ENCODE measurements at places on chromosomes 3 and 15.

- DNase-seq, result no peak
Measured at GRCh38 chr3:164641071-164641470, 437.2 kb downstream of the SI start.

DNA sequence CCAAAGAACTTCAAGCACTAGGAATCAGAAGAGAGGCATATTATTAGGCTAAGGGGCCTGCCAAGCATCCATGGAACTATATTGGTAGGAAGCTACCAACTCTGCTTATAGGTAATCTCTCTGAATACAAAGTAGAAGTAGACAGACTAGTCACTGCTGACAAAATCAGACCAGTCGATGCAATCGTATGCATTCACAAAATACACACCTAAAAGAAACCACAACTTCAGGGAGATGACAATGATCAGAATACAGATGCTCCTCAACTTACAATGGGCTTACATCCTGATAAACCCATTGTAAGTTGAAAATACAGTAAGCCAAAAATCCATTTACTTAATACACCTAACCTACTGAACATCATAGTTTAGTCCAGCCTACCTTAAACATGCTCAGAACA, 94.7 kb downstream of the FSIP1 start:
- no peak for DNase-seq

- no peak for DNase-seq
Measured at GRCh38 chr3:45917146-45917898, 25.9 kb upstream of the CXCR6 start.

- DNase-seq, result no peak
Measured at GRCh38 chr3:16743276-16743675, 138.1 kb upstream of the DAZL start.

GRCh38 chr3:129560911-129561594, 18.1 kb downstream of the H1-8 start:
- peak; percentile 84 for DNase-seq

GRCh38 chr15:56804279-56804678, 71.0 kb upstream of the ZNF280D start:
- no peak for DNase-seq

DNA sequence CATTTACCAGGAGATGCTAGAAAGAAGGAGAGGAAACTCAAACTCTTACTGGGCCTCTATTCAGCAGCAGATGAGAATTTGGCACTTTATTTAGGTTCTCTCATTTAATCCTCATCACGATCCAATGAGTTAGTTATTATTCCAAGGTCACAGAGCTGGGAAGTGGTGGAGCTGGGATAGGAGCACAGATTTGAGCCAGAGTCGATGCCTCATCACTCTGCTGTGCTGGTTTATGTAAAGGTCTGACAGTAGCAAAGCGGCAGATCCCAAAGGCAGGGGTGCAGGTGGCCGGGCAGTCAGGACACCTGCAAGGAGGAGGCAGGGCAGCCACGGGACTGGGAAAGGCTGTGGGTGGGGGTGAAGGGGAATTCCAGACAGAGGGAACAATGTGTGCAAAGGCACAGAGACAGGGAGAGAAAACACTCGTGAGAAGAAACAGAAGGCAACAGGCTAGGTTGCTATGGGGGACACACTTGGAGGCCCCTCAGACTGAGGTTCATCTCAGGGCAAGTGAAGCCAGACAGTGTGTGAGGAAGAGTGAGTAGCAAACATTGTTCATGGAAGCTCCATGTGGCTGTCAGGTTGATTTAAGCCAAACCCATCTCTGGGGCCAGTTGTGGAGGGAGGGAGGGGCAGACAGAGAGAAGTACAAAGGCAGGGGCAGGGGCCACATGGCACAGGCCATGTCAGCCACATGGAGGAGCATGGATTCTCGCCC, 26.8 kb downstream of the RAB6B start:
- no peak for DNase-seq

DNA sequence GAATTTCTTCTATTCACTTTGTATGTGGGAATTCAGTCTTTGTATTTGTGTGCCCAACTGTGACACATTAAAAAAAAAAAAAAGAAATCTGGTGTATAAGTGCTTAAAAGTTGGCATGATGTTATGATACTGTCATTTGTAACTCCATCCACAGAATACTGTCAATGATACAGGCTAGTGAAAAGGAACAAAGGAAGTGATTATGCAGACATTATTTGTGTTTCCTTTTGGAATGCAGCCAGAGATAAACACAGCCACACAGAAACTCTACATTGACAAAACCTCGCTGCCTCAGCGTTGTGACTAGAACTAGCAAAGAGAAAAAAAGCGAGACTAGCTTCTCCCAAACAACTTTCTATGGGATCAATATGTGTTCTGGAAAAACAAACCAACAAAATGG, 519.2 kb upstream of the AGTR1 start:
- DNase-seq, result no peak

GRCh38 chr3:120764206-120764605, 21.7 kb downstream of the GTF2E1 start:
- DNase-seq, result no peak

GRCh38 chr3:190048932-190049441, 71.7 kb downstream of the P3H2 start:
- no peak for DNase-seq

GRCh38 chr15:54840621-54841398, 355.9 kb downstream of the RSL24D1 start:
- DNase-seq, result no peak

DNA sequence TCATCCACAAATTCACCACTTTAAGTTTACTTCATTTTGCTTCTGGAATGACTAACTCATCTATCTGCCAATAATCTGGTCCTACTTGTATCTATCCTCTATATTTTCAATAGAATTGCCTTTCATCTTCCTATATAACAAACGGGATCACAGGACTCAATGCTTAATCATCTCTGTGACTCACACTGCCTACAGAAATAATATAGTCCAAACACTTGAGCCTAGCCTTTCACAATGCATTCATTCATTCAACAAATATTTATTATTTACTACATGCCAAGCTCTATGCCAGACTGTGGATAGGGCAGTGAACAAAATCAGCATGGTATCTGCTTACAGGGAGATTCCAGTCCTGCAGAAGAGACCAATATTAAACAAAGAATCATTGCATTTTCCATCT, 16.6 kb upstream of the AGTR1 start:
- DNase-seq, result no peak

DNA sequence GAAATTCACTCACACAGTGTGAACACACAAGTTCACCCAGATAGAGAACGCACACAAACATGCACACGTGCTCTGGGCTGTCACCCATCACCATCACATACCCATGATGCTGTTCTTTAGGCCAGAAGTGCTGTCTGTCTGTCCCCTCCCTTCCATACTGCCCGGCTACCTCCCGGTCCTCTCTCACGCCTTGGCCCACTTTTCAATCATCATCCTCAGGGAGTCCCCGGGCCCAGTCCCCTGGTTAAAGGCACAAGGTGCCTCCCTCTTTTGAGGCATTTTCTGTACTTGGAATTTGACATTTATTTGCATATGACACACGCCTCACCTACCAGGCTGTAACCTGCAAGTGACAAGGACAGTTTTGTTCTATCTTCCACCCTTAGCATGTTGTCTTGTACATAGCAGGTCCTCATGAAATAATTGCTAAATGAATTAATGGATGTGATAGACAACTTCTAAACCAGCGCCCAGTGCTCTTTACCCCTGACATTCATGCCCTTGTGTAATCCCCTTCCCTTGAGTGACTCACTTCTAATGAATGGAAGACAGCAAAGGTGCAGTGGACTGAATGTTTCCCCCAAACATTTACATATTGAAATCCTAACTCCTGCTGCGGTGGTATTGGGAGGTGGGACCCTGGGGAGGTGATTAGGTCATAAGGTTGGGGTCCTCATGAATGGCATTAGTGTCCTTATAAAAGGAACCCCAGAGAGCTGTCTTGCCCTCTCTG, 73.9 kb upstream of the ADPGK start:
- DNase-seq, result no peak

GRCh38 chr3:65500398-65501306, 538.1 kb downstream of the MAGI1 start:
- DNase-seq, result no peak

GRCh38 chr3:167032267-167032876, 347.7 kb downstream of the ZBBX start:
- DNase-seq, result peak; percentile 31

DNA sequence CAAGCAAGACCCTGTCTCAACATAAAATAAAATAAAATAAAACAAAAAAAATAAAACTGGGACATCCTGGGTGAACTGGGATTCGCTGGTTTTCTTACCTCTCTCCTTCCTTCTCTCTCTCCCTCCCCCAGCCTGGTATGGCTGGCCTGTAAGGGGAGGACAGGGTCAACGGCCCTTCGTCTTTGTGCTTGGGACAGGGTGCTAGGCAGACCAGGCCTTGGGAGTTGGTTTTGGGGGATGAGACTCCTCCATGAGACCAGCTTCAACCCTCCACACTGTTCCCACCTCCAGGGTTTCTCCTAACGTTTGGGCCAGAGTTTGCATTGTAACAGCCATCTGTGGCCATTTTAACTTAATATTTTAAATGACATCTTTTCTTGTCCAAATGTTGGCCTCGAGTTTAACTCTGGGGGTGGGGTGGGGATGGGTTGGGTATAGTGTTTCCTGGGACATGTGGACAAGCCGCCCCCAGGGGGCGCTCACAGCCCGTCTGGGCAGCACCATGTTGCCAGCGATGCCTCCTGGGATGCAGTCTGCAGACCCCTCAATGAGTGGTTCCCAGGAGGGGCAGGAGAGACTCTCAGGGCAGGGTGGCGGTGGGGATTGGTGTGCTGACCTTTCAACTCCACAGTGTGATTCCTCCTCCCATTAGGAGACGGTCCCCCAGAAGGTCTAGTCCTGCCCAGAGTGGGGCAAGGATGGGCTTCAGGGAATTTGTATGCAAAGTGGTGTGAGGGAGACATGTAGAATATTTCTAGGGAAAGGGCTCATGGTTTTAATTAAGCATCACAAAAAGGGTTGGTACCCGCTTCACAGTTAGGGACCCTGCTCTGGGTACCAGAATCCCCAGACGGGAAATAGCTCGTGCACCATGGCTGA, 37.7 kb upstream of the LCTL start:
- peak; percentile 71 for DNase-seq

- no peak for DNase-seq
Measured at GRCh38 chr3:15726881-15727280, 70.9 kb downstream of the ANKRD28 start.

DNA sequence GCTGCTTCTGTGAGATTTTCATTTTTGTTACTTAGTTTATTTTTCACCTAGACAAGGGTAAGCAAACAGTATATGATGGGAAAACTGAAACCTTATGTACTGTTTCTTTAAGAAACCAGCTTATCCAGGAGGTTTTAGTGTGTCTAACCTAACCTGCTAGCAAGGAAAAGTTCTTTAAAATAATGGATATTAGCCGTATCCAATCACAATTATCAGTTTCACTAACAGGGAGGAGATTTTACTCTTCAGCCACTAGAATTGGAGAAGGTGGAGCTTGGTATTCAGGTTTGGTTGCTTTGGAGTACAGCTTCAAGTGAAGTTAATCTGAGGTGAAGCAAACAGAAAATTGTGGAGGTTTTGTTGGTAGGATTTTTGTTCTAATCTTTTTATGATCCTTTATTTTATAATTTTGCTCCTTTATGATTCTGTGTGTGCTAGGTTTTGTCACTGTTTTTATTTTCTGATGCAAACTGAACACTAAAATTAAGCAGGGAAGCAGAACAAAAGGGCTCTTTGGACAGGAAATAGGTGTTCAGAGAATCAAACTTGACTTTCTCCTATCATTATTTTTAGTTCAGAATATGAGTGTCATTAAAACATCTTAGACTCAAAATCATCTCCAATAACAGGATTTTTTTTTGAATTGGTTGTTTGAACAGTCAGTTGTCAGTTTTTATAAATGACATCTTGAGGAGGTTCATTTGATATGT, 13.0 kb downstream of the ZFAND6 start:
- peak; percentile 74 for DNase-seq

- no peak for DNase-seq
Measured at GRCh38 chr3:195072916-195073564, 197.9 kb downstream of the XXYLT1 start.

GRCh38 chr15:42735382-42736165, 1.4 kb downstream of the CDAN1 start:
- DNase-seq, result no peak

GRCh38 chr15:81926981-81927380, 118.8 kb downstream of the MEX3B start:
- no peak for DNase-seq

DNA sequence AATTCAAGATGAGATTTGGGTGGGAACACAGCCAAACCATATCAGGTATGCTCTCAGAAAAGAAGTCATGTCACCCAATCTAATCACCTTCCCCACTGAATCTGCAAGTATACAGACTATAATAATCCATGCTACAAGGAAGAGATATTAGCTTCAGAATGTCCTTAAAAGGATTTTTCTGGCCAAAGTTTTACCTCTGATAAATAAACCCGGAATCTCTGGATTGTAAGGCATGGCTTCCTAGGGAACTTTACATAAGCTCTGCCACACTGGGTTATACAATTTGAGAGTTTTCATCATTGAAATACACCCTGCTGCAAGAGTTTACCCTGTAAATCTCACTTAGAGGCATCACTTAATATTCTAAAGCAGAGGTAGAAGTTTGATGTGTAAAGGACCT, 330.5 kb upstream of the KCNMB2 start:
- DNase-seq, result no peak

GRCh38 chr3:167031364-167032049, 348.6 kb downstream of the ZBBX start:
- no peak for DNase-seq

DNA sequence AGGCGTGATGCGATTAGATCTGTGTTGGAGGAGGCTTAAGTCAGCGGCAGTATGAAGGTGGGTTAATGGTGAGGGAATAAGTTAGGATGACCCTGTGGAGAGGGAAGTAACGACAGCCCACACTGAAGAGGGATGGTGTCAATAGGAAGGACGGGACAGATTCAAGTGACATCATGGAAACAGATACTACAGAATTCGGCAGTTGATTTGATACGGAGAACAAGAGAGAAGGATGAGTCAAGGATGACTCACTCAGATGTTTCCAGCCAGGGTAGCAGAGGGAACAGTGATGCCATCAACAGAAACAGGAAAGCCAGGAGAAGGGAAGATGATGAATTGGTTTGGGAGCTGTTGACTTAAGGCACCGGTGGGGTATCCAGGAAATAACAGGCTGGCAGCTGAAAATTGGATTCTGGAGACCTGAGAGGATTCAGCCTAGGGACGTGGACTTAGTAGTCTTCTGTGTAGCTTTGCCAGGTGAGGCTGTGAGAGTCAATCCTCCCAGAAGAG, 38.0 kb downstream of the SHC4 start:
- peak; percentile 77 for DNase-seq

- DNase-seq, result no peak
Measured at GRCh38 chr3:171157286-171157685, 130.8 kb upstream of the SLC2A2 start.

DNA sequence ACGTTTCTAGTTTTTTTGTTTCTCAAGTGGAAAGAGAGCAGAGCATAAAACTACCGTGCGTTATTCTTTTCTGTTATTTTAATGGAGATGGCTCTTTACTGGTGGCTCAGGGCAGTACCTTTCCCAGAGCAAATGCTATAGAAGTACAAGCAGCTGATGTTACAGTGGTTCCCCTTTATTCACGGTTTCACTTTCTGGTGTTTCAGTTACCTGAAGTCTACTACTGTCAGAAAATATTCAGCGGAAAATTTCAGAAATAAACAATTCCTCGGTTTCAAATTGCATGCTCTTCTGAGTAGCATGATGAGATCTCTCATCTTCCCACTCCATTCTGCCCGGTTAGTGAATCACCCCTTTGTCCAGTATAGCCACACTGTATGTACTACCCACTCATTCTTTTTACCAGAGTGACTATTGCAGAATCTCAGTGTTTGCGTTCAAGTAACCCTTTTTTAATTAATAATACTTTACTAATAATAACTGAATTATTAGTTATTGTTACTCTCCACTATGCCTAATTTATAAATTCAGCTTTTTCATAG, 597.5 kb upstream of the ROBO2 start:
- DNase-seq, result no peak

- no peak for DNase-seq
Measured at GRCh38 chr15:56261854-56262509, 18.3 kb upstream of the RFX7 start.
